ENCODE measurements at places on chromosomes 1 and 21.

DNA sequence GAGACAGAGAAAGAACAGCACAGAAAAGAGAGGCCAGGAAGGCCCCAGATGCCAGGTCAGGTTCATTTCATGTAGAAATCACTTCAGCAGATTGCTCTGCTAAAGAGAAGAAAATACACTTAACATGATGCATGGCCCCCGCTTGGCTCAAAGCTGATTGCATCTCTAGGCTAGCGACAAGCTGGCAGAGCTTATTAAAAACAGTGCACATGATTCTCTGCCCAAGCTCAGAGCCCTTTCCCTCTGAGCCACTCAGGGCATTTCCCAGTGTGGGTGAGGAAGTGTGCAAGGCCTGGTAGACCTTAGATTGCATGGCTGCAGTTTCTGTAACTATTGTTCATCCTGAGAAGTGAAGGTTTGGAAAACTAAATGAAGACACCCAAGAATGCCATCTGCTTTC lies 3.3 kb upstream of the CAPN9 start:
- no peak for DNase-seq

DNA sequence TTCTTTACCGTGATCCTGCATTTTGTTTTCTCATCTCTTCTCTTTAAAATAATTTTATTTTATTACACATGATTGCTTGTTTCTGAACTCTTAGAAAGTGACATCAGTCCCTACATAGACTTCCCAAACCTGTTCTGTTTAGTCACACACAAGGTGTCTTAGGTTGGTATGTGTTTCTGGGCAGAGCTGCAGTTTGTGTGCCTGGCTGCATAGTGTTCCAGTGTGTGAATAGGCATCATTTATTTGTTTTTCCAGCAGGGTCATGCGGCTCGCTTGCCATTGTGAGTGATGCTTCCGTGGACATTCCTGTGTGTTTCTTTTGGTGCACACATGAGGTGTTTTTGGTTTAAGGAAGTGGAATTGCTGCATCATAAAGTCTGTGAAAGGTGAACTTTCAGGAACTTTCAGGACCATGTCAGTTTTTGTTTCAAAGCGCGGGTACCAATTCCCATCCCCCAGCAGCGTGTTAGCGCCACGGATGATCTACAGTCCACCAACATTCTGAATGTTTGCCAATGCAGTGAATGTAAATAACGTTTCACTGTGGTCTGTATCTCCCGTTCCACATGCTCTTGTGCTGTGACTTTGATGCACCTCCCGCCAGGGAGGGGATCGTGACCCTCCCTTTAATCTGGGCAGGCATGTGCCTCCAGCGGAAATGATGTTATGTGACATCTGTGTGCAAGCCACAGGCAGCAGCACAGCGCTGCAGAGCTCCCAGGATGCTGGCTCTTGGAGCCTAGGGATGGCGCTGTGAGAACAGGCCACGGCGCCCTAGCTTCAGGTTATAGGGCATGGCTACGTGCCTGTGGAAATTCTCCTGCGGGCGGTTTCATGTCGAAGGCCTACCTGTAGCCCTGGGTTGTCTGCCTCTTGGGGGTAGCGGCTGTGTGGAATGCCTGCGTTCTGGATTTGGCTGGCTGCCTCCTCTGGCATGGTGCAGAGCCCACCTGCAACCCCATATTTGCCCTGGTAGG lies 144.6 kb upstream of the COL6A1 start:
- no peak for DNase-seq

DNA sequence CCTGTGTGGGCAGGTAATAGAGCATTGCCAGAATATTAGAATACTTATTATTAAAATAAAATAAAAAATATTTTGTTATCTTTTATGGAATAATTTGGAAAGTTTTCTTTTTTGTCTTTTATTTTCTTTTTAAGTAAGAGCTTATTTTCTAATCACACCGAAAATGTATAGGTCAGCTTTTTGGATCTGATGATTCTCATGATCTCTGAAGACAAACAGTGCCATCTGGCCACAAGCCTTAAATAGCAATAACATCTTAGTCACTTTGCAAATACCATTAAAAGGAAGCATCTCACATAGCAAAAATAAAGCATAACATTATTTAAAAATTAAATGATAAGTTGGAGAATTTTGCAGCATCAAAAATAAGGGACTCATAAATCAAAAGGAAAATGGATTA lies 213.8 kb downstream of the PLA2G4A start:
- no peak for DNase-seq

- no peak for DNase-seq
Measured at GRCh38 chr1:219924342-219924741, 4.0 kb downstream of the SLC30A10 start.

GRCh38 chr1:103110701-103111100 lies 2.4 kb upstream of the COL11A1 start:
- no peak for DNase-seq

GRCh38 chr1:196590012-196590708 lies 18.1 kb downstream of the KCNT2 start:
- no peak for DNase-seq

GRCh38 chr1:209425959-209426358 lies 157.6 kb upstream of the CAMK1G start:
- DNase-seq: no peak

DNA sequence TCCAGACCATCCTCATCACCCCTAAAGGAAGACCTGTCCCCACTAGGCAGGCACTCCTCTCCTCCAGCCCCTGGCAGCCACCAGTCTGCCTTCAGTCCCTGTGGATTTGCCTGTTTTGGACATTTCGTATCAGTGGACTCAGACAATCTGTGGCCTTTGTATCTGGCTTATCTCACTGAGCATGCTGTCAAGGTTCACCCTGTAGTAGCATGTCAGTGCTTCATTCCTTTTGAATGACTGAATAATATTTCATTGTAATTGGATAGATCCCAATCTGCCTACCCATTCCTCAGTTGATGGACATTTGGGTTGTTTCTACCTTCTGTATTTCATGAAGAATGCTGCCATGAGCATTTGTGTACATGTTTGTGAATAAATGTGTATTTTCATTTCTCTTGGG lies 32.9 kb upstream of the RNF187 start:
- no peak for DNase-seq

- no peak for DNase-seq
Measured at GRCh38 chr1:211577819-211578639, 932 bp downstream of the SLC30A1 start.

DNA sequence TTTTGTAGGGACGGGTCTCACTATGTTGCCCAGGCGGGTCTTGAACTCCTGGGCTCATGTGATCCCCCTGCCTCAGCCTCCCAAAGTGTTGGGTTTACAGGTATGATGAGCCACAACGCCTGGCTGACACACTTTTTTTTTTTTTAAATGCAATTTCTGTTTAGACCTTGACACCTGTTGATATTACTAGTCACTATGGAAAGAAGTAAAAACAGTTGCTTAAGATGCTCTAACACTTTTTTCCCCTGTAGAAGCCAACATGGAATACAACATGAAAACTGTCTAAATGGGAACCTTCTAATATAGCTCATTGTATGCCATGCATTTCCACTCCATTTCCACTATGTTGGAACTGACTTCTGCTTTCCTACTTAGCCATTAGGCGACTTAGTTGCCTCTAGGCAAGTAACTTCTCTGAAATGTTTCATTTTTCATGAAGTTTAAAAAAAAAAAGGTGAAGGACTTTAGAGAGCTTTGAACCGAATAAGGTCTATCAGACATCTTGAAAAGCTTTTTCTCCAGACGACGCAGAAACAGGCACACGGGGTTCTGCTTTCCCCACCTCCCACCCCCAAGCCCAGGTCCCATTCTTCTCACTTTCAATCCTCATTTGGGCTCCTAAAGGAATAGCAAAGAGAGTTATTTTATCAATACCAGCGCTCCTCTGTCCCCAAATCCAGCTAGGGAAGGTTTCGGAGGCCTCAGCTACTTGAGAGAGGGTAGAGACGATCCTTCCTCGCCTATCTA lies 648 bp upstream of the DR1 start:
- DNase-seq: peak; percentile 68

DNA sequence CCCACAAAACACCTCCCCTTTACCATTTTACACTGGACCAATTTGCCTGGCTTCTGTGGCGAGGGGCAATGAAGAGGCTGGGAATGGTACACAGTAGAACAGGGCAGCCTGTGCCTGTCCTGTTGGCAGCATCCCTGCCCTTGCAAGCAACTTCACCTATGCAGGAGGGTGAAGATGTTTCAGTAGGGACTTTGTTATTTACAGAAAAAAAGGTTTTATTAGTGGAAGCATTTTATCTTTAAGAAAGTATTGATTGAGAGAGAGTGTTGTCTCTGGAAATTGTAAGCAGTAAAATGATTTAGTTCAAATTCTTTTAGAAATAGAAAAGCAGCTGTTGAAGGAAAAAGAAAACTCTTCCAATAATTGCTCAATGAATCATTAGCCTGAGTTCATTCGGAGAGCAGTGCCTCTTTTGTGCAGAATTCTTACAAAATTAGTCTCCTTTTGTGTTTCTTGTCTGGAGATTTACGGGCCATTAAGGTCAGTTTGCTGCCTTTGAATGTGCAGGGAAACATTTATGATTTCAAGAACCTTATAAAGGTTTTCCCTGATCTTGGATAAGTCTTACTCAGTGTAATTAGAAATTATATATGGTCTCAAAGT lies 49.1 kb downstream of the HHAT start:
- no peak for DNase-seq

- no peak for DNase-seq
Measured at GRCh38 chr1:34747638-34747941, 7.3 kb upstream of the GJB5 start.

- peak; percentile 24 for DNase-seq
Measured at GRCh38 chr1:183600136-183600535, 9.9 kb upstream of the NCF2 start.

DNA sequence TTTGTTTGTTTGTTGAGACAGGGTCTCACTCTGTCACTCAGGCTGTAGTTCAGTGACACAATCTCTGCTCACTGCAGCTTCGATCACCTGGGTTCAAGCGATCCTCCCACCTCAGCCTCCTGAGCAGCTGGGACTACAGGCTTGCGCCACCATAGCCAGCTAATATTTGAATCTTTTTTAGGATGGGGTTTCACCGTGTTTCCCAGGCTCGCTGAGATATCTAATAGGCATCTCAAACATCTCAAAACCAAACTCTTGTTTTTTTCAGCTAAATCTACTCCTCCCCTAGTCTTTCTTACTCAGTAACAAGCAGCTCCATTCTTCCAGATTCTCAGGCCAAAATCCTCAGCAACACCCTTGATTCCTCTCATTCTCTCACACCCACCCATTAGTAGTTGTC lies 22.0 kb upstream of the SRRM1 start:
- DNase-seq: no peak

DNA sequence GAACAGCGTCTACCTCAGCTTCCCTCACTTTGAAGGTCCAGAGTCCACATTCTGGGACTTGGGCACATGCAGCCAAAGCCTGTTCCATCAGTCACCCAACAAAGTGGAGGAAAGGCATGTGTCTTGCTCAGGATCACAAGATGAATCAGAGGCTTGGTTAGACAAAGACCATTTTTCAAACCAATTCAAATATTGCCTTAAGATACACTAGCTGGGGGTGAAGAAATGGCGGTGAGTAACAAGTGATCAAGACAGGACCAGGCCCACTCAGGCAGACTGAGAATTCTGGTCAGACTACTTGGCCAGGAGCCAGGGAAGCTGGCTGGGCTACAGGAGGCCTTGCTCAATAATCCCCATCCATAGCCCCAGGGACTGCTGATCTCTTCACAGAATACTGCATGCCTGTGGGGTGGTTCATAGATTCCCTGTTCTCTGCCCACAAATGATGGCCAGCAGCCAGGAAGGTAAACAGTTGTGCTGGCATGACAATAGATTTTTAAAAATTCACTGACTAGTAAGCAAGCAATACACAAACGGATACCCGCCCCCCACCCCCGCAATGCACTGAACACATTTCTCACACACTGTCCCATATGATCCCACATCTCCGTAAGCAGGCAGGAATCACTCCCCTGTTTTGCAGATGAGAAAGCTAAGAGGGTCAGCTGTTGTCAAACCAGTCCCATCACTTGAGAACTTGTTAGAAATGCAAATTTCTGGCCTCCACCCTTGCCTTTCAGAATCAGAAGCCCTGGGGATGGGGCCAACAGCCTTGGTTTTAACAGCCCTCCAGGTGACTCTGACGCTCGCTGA lies 27.2 kb downstream of the ERI3 start:
- DNase-seq: peak; percentile 99

GRCh38 chr1:171727778-171728177 lies 14.1 kb downstream of the VAMP4 start:
- DNase-seq: no peak

- no peak for DNase-seq
Measured at GRCh38 chr1:87842156-87842555, 513.5 kb downstream of the LMO4 start.

GRCh38 chr1:183180634-183181056 lies 5.4 kb upstream of the LAMC2 start:
- DNase-seq: peak; percentile 10

- DNase-seq: no peak
Measured at GRCh38 chr1:247102381-247102780, 1.8 kb downstream of the ZNF669 start.

GRCh38 chr1:158978730-158979129 lies 31.0 kb upstream of the IFI16 start:
- no peak for DNase-seq

DNA sequence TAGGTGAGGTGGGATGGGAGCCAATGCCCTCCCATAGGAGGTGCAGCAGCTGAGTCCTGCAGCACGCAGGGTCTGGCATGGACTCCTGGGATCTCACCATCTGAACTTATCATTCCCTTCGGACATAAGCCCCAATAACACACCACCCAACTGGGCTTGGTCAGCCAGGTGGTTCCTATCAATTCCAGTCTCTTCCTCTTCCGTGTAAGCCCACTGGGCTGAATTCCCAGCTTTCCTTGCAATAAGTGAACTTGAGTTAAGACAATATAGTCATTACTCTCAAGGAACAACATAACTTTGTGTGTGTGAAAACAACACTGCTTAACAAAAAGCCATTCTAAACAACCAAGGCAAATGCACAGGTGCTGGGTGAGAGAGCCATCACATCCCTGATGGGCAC lies 86.6 kb upstream of the EDN2 start:
- DNase-seq: no peak

GRCh38 chr21:14617871-14618270 lies 71.8 kb upstream of the SAMSN1 start:
- DNase-seq: no peak

GRCh38 chr1:97864615-97865014 lies 56.2 kb downstream of the DPYD start:
- DNase-seq: no peak

GRCh38 chr1:172931761-172932160 lies 119.0 kb downstream of the TNFSF18 start:
- DNase-seq: no peak

DNA sequence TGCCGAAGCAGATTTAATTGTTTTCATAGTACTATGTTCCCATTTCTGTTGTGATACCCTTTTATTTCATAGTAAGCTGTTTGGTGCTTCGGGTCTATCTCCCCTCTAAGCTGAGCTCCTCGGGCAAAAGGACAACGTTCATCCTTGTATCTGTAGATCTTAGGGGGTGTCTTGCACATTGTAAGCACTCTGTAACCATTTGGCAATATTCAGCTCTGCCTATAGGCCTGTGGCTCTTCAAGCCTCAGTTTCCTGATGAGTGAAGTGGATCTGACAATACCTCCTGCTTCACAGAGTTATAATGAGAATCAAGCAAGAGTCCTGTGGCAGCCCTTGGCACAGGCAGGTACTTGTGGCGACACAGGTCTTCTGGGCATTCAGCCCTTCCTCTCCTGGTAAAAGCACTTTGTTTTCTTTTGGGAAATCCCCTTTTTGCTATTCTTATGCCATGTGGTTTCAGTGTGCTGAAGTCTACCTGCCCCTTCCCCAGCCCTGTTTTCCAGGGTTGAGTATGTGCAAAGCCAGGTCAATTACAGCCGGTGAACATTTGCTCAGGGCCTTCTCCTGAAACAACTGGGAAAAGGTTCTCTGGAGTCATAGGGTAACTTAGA lies 8.5 kb upstream of the EXO1 start:
- DNase-seq: no peak
